Omental fat pad (tissue), 4 donors: ENCODE measurements at places on chromosomes 5 and 9. TPM values are rescaled to one million over a fixed set of nuclear protein-coding genes. Genes with fewer than 3 reads are reported as not detected.

SOX30 gene
- not detected for total RNA-seq

DBH gene
- not detected for total RNA-seq

- DNase-seq, result no peak
Observed at GRCh38 chr5:39521098-39521860, 96.5 kb upstream of the DAB2 start.

DNA sequence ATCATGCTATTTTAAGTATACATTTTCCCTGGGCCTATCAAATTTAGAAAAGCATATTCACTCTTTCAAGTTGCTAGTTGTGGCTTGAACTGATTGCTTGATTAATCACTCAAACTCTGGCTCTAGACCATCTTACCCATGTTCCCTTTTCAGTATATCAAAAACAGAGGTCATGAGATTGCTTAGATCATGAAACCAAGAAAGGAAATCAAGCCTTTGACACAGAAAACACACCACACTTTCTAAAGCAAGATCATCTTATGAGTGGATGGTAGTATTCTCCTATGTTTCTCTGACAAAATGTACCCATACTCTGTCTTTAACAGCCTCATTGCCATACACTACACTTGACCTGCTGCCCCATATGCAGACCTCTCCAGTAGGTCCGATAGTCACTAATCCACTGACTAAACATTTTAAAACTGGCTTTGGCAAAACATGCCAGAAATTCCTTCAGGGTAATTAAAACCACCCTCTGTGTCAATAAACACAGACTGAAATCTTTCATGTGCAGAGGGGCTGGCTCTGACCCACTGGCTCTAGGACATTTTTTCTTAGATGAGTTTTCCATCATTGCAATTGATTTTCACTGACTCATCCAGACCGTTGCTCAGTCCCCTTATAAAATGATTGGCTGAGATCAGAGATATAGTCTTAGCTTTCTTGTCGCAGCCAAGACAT, 18.2 kb downstream of the PPP2R2B start:
- no peak for DNase-seq

NUTM2F gene
- not detected for total RNA-seq

F2RL2 gene
- not detected for total RNA-seq

DNA sequence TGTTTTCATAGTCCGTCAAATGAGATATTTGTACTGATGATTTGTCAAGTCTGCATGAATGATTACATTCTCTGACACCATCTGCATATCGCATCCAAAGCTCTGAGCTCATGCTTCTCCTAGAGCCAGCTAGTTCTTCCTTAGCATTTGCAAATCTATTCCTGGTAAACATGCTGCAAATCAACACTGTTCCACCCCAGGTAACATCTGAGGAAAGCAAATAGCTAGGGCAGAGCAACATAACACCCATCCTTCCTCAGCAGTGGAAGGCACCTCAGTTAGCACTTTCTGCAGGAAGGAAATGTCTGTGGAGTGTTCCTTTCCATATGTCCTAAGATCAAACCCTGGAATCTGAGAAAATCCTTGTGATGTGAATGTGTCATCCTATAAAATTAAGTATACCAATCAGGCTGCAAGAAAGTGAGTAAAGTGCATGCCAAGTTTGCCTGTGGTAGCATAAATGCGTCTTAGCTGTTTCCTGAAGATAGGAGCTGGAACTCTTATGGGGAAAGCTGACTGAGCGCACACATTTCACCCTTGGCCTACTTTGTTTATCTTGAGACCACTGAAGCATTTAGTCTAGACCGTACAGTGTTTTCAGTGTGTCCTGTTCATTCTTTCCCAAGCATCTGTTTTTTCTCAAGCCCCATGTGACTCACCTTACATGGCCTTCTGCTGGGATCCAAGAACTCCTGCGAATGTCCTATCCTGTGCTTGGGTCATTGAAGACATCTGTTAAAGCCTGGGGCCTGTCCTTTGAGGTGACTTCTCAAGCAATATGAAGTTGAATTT, 50.9 kb upstream of the STARD4 start:
- DNase-seq, result no peak

DNA sequence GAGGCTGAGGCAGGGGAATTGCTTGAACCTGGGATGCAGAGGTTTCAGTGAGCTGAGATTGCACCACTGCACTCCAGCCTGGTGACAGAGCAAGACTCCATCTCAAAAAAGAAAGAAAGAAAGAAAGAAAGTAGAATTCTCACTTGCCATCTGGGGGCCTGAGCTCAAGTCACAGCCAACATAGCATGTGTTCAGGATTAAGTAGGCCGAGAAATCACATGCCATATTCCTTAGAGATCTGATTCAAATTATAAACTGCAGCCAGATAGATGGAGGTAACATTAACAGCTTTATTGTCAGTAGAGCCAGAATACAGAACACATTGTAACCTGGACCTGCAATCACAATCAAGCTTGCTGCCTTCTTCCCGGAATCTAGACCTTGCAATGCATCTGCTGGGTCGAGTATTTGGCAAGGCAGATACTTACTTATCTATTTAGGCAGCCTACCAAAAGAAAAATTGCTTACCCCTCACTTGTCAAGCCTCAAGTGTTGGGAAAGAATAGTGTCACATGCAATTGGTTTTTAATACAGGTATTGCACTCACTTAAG, 173.7 kb downstream of the CPLANE1 start:
- DNase-seq, result no peak
